Activated CD4-positive, alpha-beta T cell treated with anti-CD3 and anti-CD28 coated beads, Interleukin-2, Interleukin-6, amounts not matched to agents 100 ng/mL and 50 ng/mL, durations not matched to agents 16 hours and 8 hours (primary cell): ENCODE measurements at places on chromosomes 16 and 17.

- no peak for DNase-seq
Observed at GRCh38 chr17:57594767-57595166, 150.3 kb downstream of the CCDC182 start.

DNA sequence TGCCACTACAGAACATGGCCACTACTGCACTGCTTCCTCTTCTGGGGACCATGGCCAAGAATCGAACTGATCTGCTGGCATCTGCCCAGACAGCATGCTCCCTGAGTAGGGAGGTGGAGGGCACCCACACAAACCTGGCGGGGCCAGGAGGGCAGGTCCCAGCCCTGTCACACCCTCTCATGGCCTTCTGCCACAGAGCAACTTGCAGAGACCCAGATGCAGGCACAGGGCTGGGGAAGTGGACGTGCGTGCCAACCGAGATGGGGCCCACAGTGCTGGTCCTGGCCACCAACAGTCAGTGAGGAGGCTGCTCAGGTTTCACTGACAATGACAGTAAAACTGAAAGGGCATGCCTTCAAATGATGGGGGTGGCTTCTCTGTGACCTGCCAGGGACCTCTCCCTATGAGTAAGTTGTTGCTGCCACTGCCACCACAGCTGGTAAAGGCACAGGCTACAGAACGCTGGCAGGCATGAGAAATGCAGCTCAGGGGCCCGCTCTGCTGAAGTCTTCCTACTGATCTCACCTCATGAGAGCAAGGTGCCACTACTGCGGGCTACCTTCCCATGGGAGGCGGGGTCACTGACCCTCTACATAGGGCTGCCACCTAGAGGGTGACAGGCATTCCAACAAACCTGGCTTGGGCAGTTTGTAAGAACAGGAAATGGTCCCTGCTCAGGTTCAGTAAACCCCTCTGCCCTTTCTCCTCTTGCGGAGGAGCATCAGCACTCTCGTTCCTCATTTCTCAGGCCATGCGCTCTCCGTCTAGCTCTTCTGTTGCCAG lies 15.5 kb downstream of the HIC1 start:
- peak; percentile 95 for DNase-seq

DNA sequence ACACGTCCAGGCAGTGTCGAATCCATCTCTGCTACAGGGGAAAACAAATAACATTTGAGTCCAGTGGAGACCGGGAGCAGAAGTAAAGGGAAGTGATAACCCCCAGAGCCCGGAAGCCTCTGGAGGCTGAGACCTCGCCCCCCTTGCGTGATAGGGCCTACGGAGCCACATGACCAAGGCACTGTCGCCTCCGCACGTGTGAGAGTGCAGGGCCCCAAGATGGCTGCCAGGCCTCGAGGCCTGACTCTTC lies 7.2 kb upstream of the CD68 start:
- no peak for DNase-seq

GRCh38 chr17:51948128-51948527 lies 210.4 kb downstream of the CA10 start:
- DNase-seq, result no peak

GRCh38 chr17:1494203-1494602 lies 1.7 kb upstream of the MYO1C start:
- no peak for DNase-seq

- peak; percentile 74 for DNase-seq
Observed at GRCh38 chr16:3938843-3939624, 58.5 kb upstream of the CREBBP start.

GRCh38 chr17:3678095-3678820 lies 9.6 kb downstream of the EMC6 start:
- DNase-seq, result no peak

DNA sequence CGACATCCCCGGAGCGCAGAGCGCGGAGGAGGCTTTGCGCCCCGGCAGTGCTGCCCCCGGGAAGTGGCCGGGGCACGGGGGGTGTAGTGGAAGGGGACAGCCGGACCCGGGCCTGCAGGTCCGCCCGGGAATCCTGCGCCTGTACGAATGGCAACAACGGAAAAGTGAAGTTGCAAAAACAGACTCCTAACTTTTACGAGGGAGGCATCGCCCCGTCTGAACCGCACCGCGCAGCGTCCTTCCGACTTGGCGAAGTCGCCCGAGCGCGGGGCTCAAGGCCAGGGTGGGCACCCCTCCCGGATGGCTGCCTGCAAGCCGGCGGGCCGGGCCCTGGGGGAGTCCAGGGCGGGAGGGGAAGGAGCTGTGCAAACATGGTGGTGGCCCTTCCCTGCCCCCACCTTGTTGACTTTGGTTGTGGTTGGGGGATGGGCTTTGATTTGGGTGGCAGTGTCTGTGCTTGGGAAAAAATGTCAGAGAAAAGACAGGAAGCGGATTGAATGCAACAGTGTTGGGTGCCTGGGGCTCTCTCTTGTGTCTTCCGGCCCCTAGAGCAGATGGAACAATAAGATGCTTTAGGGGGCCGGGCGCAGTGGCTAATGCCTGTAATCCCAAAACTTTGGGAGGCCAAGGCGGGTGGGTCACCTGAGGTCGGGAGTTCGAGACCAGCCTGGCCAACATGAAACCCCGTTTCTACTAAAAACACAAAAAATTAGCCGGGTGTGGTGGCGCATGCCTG lies 675 bp downstream of the RNF213 start:
- peak; percentile 88 for DNase-seq

- no peak for DNase-seq
Observed at GRCh38 chr16:9296271-9296590, 204.8 kb downstream of the HAPSTR1 start.

GRCh38 chr17:74206332-74206818 lies 2.9 kb downstream of the RPL38 start:
- no peak for DNase-seq

DNA sequence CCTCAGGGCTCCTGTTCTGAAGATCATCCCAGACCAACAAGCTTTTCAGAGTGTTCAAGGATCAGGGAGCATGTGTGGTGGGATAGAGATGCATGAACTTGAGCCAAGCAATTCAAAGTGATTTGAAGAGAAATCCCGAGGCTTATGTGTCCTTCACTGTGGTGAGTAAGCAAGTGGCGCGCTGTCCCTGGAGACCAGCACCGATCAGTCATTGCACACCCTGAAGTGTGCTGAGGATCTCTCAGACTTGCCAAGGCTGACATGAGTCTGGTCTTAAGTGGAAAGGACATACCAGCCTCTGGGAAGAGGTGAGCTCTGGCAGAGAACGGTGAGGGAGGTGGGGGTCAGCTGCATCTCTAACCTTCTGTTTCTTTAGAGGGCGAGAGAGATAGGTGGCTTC lies 43.8 kb upstream of the CDH13 start:
- no peak for DNase-seq

- DNase-seq, result peak; percentile 84
Observed at GRCh38 chr16:57530104-57530521, 6.3 kb downstream of the CCDC102A start.

DNA sequence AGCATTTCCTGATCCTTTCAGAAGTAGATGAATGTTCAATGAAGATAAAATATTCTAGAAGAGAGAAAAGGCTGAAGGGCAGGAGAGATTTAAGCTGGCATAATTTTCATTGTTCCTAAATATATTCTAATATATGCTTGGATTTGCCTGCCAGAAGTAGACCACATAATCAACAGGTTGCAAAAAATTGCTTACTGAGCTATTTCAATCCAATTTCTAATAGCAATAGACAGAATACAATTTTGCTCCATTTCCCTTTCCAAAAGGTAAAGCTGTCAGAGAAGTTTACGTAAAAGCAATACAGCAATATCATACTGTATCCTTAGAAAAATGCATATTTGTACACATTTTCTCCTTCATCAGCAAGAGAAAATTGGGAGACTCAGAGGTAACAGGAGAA lies 237.3 kb downstream of the PMP22 start:
- DNase-seq, result no peak

DNA sequence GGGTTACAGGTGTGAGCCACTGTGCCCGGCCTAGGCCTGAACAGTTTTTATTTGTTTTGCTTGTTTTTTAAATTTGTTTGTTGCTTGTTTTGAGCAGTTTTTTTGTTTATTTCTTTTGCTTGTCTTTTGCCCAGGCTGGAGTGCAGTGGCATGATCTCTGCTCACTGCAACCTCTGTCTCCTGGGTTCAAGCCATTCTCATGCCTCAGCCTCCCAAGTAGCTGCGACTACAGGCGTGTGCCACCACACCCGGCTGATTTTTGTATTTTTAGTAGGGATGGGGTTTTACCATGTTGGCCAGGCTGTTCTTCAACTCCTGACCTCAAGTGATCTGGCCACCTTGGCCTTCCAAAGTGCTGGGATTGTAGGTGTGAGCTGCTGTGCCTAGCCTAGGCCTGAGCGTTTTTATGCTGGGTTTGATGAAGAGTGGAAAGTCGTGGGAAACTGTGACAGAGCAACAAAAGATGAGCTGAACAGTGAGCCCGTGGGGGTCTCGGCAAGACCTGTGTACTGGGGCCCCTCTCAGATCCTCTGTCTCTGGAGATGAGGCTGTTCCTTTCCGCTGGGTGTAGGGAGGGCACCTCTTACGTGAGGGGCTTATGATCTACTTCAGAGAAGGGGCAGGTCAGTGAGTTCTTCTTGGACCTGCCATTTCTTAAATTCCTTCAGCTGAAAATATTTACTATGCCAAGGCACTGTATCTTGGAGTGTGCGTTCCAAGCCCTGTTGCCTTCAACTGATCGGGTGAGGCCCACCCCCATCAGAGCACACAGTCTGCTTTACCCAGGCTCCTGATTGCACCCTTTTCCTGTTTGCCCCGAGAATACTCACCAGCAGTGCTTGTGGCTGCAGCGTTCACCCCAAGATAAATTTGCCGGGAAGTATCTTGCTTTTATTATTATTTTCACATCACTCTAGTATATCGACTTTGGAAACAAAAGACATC lies 322.1 kb downstream of the SEC14L1 start:
- no peak for DNase-seq

GRCh38 chr17:31388770-31389656 lies 2.5 kb upstream of the RAB11FIP4 start:
- peak; percentile 53 for DNase-seq

- no peak for DNase-seq
Observed at GRCh38 chr16:81650982-81651562, 128.0 kb upstream of the PLCG2 start.

DNA sequence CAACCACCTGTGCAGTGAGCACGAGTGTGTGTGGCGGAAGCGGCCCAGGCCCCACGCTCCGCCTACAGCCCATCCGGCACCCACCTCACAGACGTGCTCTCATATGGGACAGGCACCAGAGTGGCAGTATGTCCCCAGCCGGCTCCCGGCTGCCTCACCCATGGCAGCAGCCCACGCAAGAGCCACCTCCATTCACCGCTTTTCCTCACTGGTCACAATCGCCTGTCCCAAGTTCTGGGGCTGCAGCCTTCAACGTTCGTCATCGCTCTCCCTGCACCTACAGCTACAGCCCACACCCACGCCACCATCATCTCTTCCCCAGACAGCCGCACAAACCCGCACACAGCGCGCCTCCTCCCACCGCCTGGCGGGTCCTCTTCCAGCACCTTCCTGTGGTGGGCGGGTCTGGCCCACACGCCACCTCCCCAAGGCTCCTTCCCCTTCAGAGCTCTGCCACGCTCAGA lies 17.5 kb upstream of the TRAP1 start:
- no peak for DNase-seq

DNA sequence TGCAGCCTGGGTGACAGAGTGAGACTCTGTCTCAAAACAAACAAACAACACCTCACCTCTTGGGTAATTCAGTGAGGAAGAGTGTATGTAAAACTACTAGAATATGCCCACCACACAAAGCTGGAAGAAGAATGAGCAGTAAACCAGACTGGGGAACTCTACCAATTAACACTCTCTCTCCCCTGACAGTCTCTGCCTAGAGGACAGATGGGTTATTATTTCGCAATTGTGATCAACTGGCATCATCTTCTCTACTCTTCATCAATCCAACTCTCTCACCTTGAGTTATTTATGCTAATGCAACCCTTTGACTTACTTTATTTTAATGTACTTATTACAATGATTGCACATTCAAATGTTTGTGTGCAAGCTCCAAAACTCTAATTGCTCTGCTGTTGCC lies 205.6 kb downstream of the XYLT1 start:
- no peak for DNase-seq

DNA sequence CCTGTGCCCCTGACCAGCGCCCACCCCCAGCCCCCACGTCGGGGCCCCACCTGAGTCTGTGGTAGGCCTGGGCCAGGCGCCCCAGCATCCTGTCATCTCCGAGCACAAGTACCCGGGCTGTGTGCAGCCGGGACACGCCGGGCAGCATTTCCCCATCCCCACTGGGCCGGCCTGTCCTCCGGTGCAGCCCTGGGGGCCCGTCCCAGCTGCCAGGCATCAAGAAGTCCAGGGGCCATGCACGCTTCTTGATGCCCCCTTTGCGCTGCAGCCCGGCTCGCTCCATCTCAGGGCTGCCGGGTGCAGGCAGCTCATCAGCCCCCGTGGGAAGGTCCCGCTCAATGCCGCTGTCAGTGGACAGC lies 29.3 kb upstream of the MFSD6L start:
- no peak for DNase-seq

GRCh38 chr17:30148376-30148775 lies 31.8 kb downstream of the NSRP1 start:
- DNase-seq, result no peak

DNA sequence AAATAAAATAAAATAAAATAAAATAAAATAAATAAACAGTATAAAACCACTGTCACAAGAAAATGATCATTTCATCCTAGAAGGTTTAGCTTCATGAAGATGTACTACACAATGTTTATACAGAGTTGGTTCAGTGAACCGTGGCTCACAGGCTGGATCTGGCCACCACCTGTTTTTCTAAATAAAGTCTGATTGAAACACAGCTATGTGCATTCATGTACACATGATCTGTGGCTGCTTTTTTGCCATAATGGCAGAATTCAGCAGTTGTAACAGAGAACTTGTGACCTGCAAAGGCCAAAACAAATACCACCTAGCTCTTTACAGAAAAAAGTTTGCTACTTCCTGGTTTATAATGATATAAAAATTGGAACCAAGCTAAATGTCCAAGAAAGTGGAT lies 12.6 kb upstream of the RPRML start:
- no peak for DNase-seq

GRCh38 chr17:47277921-47278320 lies 24.3 kb downstream of the ITGB3 start:
- no peak for DNase-seq

DNA sequence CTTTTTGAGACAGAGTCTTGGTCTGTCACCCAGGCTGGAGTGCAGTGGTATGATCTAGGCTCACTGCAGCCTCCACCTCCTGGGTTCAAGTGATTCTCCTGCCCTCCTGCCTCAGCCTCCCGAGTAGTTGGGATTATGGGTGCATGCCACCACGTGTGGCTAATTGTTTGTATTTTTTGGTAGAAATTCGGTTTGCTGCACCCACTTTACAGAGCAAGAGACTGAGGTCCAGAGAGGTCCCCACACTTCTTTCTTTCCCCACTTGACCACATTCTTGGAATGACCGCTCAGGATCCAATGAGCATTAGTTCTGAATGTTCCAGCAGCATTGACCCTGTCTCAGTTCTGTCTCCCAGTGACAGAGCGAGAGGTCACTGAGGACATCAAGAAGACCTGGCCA lies 5.3 kb upstream of the SLC16A3 start:
- DNase-seq, result no peak

- no peak for DNase-seq
Observed at GRCh38 chr17:75822119-75822799, 21.9 kb downstream of the UNC13D start.

DNA sequence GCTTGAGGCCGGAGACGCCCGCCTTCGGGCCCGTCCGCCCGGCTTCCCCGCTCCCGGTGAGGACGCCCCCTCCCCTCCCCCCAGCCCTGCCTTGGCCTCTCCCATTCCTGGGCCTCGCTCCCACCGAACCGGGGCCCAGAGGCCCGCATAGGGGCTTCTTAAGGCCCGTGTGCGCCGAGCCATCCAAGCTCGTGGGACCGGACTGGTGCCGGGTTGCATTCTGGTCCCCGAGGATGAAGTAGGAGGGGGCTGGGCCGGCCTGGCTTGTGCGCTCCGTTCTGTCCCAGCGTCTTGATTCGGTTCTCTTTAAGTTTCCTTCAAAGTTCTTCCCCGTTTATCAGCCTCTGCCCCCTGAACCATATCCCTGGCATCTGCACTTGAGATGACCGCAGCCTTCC lies 488 bp downstream of the SENP3 start:
- no peak for DNase-seq
